Activated CD8-positive, alpha-beta T cell treated with anti-CD3 and anti-CD28 coated beads, Interleukin-2, amount 10 ng/mL, durations not matched to agents 7 days and 5 days (primary cell): ENCODE measurements at places on chromosomes 1 and 21.

DNA sequence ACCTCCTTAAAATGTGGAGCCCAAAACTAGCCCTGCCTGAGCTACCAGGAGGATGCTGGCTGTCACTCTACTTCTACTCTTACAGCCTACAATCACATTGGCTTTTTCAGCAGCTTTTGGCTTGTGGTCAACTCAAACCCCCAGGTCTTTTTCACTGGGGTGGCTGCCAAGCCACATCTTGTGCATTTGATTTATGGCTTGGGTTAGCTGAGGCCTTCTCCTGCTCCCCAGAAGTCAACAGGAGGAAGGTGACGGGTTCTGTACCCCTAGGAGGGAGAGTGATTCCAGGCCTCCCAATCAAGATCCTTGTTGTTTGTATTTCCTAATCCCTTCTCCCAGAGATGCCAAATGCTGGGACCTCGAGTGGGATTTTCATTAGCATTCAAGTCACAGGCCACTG, 124.3 kb downstream of the LACTBL1 start:
- no peak for DNase-seq
- no peaks in the 10 kb centered on the region for H3K36me3 ChIP-seq
- H3K4me3 ChIP-seq = no peak overlapping the region
- H3K27ac ChIP-seq = no peak overlapping the region

DNA sequence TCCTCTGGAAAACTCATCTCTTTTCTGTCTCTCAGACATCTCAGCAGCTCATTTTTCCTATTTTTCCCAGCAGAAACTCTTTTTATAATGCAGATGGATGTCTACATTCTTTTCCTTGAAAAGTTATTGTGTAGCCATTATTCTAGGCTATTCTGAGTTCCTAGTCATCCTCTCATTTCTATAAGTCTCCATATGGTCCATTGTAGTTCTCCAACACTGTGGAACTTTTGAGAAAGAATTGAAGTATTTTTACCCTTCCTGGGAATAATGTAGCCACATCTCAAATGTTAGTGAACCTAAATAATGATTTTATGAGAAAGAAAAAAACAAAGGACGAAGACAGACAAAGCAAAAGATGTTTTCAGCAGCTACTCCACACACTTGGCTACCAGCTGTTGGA, 26.4 kb upstream of the GPR25 start:
- no peak for DNase-seq
- H3K4me3 ChIP-seq = no peak overlapping the region
- no peak overlapping the region for H3K27ac ChIP-seq
- no peaks in the 10 kb centered on the region for H3K36me3 ChIP-seq
- H3K4me1 ChIP-seq = no peaks in the 10 kb centered on the region
- no peaks in the 10 kb centered on the region for H3K27me3 ChIP-seq

- H3K4me1 ChIP-seq = no peaks in the 10 kb centered on the region
- H3K36me3 ChIP-seq = no peaks in the 10 kb centered on the region
- H3K4me3 ChIP-seq = no peak overlapping the region
- no peak for DNase-seq
- H3K27ac ChIP-seq = no peak overlapping the region
- H3K27me3 ChIP-seq = no peaks in the 10 kb centered on the region
Measured at GRCh38 chr1:175893192-175893591, 149.8 kb upstream of the TNR start.

GRCh38 chr1:31568895-31569595, 7.3 kb upstream of the TINAGL1 start:
- no peak for DNase-seq
- H3K4me3 ChIP-seq = no peak overlapping the region
- no peak overlapping the region for H3K27ac ChIP-seq
- no peaks in the 10 kb centered on the region for H3K36me3 ChIP-seq
- peaks cover 18% of the 10 kb centered on the region for H3K27me3 ChIP-seq
- H3K4me1 ChIP-seq = no peaks in the 10 kb centered on the region

- no peak overlapping the region for H3K27ac ChIP-seq
- H3K4me3 ChIP-seq = no peak overlapping the region
- H3K4me1 ChIP-seq = peaks cover 37% of the 10 kb centered on the region
- no peak for DNase-seq
- H3K27me3 ChIP-seq = no peaks in the 10 kb centered on the region
Measured at GRCh38 chr1:210336362-210336761, 7.7 kb downstream of the HHAT start.

GRCh38 chr1:36350659-36351226, 27.3 kb upstream of the EVA1B start:
- H3K36me3 ChIP-seq = peaks cover 57% of the 10 kb centered on the region
- DNase-seq = peak; percentile 37
- H3K27me3 ChIP-seq = no peaks in the 10 kb centered on the region

- no peaks in the 10 kb centered on the region for H3K36me3 ChIP-seq
- peak; percentile 64 for DNase-seq
- no peak overlapping the region for H3K4me3 ChIP-seq
- H3K4me1 ChIP-seq = peaks cover 3% of the 10 kb centered on the region
Measured at GRCh38 chr1:222009105-222009730, 267.3 kb upstream of the DUSP10 start.

- no peak overlapping the region for H3K27ac ChIP-seq
- H3K4me3 ChIP-seq = no peak overlapping the region
- H3K4me1 ChIP-seq = no peaks in the 10 kb centered on the region
- H3K27me3 ChIP-seq = no peaks in the 10 kb centered on the region
- no peaks in the 10 kb centered on the region for H3K36me3 ChIP-seq
- no peak for DNase-seq
Measured at GRCh38 chr1:172326136-172326535, 94.3 kb upstream of the C1orf105 start.

- H3K36me3 ChIP-seq = no peaks in the 10 kb centered on the region
- no peaks in the 10 kb centered on the region for H3K27me3 ChIP-seq
- peaks cover 16% of the 10 kb centered on the region for H3K4me1 ChIP-seq
- H3K27ac ChIP-seq = no peak overlapping the region
Measured at GRCh38 chr1:109891930-109892329, 18.7 kb upstream of the CSF1 start.

- H3K36me3 ChIP-seq = peaks cover 2% of the 10 kb centered on the region
- no peak for DNase-seq
- H3K4me3 ChIP-seq = no peak overlapping the region
- H3K27ac ChIP-seq = no peak overlapping the region
- H3K27me3 ChIP-seq = no peaks in the 10 kb centered on the region
- H3K4me1 ChIP-seq = peaks cover 40% of the 10 kb centered on the region
Measured at GRCh38 chr1:221805121-221805520, 63.2 kb upstream of the DUSP10 start.

DNA sequence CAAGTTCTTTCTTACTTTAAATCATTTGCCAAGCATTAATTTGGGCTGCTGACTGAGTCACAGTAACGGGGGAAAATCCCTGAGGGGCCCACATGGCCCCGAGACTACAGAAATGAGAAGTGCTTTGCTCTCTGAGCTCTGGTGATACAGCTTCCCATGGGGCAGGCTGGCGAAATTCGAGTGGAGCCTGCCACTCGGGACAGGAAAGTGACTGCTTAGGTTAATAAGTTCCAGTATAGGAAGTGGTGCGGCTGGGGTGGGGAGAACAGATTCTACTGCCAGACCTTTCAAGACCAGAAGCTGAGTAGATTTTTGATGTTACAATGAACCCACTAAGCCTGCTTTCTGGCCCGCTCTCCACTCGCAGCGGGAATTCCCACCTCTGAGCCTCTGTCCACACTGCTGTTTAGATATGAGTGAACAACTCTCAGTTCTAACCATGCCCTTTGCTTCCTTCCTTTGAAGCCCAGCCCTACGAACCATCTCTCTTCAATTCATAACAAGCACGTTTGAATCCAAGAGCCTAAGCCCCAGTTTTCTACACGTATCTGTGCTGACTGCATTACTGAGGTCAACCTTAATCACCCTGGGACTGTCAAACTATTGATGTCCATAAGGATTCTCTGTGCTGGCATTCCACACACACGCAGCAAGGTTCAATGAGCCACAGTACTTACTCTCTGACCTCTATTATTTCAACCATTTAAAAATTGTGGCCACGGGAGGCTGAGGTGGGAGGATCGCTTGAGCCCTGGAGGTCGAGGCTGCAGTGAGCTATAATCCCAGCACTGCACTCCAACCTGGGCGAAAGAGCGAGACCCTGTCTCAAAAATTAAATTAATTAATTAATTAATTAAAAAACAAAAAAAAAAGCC, 9.6 kb downstream of the ZBTB17 start:
- DNase-seq = peak; percentile 71
- peak overlapping the region; percentile 90 for H3K27ac ChIP-seq
- peak overlapping the region; percentile 67 for H3K4me3 ChIP-seq
- peaks cover 43% of the 10 kb centered on the region for H3K36me3 ChIP-seq

- H3K4me1 ChIP-seq = peaks cover 70% of the 10 kb centered on the region
- H3K4me3 ChIP-seq = peak overlapping the region; percentile 87
- peaks cover 21% of the 10 kb centered on the region for H3K36me3 ChIP-seq
- H3K27me3 ChIP-seq = no peaks in the 10 kb centered on the region
- peak overlapping the region; percentile 85 for H3K27ac ChIP-seq
Measured at GRCh38 chr1:150973836-150974579, 627 bp downstream of the CERS2 start.

- no peak for DNase-seq
- peaks cover 81% of the 10 kb centered on the region for H3K36me3 ChIP-seq
- peak overlapping the region; percentile 51 for H3K27ac ChIP-seq
- H3K4me1 ChIP-seq = peaks cover 36% of the 10 kb centered on the region
- H3K4me3 ChIP-seq = no peak overlapping the region
Measured at GRCh38 chr21:34112316-34113033, 39.1 kb downstream of the MRPS6 start.

DNA sequence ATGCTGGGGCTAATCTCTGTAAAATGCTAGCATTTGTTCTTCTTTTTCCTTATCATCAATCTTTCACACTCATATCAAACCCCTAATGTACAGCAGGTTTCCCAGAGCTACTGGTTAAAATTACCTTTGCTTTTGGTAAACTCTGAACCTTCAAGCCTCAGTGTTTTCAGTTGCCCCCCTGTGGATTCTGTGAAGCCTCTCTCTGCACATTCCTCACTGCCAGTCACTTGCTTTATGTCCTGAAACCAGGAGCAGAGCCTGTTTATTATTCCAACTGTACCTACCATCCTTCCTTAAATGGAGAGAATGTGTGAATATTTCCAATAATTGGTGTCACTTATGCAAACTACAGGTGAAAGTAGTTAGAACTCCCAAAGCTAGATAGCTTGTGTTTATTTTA, 134.2 kb downstream of the NEK7 start:
- no peak for DNase-seq
- H3K4me1 ChIP-seq = no peaks in the 10 kb centered on the region
- H3K27ac ChIP-seq = no peak overlapping the region
- peaks cover 24% of the 10 kb centered on the region for H3K36me3 ChIP-seq
- no peak overlapping the region for H3K4me3 ChIP-seq

- peaks cover 66% of the 10 kb centered on the region for H3K36me3 ChIP-seq
- peak overlapping the region; percentile 72 for H3K27ac ChIP-seq
- H3K4me3 ChIP-seq = peak overlapping the region; percentile 27
- peaks cover 23% of the 10 kb centered on the region for H3K4me1 ChIP-seq
Measured at GRCh38 chr1:11227106-11228077, 35.0 kb downstream of the MTOR start.

- peaks cover 46% of the 10 kb centered on the region for H3K36me3 ChIP-seq
- H3K4me3 ChIP-seq = peak overlapping the region; percentile 82
- DNase-seq = peak; percentile 63
Measured at GRCh38 chr1:111475701-111476100, 1.9 kb downstream of the C1orf162 start.

DNA sequence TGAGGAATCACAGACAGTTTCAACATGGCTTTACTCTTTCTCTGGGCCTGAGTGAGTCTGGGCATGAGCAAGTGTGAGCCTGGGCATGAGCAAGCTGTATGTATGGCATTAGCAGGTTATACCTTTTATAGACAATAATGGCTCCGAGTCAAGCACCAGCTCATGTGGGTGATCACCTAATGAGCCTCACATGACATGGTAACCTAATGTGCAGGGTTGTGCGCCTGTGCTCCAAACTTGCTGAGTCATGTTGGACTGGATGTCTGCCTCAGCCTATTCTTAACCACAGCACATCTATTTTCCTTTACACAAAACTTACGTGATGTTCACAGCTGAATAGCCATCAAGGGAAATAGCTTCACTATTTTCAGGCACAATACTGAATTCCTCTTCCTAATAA, 236.2 kb upstream of the NRIP1 start:
- no peak overlapping the region for H3K27ac ChIP-seq
- H3K36me3 ChIP-seq = no peaks in the 10 kb centered on the region
- H3K27me3 ChIP-seq = no peaks in the 10 kb centered on the region
- H3K4me3 ChIP-seq = no peak overlapping the region

- DNase-seq = no peak
- no peak overlapping the region for H3K4me3 ChIP-seq
- no peak overlapping the region for H3K27ac ChIP-seq
- peaks cover under 1% of the 10 kb centered on the region for H3K4me1 ChIP-seq
- peaks cover 3% of the 10 kb centered on the region for H3K27me3 ChIP-seq
Measured at GRCh38 chr1:15117671-15118325, 35.7 kb upstream of the TMEM51 start.

DNA sequence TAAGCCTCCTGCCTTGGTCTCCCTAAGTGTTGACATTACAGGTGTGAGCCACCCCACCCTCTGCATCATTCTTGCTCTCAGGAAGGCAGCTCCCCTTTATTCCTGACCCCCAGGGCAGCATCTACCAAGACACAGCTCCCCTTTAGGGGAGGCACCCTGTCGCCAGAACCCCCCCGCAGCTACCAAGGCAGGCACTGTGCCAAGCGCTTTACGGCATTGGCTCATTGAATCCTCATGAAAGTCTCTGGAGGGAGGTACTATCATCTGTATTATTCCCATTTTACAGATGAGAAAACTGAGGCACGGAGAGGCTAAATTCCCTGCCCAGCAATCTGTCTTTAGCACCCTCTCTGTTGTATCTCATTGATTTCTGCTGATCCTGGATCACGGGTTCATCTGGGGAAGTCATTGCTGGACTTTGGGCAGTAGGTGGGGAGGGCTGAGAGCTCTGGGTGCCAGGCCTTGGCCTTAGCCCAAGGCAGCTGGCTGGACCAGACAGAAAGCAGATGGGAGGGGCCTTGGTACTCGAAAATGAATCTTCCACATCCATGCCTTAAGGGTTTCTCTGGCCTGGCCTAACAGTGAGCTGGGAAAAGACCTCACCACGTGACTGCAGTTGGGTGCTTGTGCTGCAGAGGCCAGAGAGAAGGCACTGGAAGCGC, 5.9 kb downstream of the PLOD1 start:
- H3K27ac ChIP-seq = no peak overlapping the region
- peaks cover 4% of the 10 kb centered on the region for H3K36me3 ChIP-seq
- no peaks in the 10 kb centered on the region for H3K27me3 ChIP-seq
- no peaks in the 10 kb centered on the region for H3K4me1 ChIP-seq
- no peak overlapping the region for H3K4me3 ChIP-seq
- no peak for DNase-seq

- peaks cover 8% of the 10 kb centered on the region for H3K4me1 ChIP-seq
- no peaks in the 10 kb centered on the region for H3K27me3 ChIP-seq
- no peak overlapping the region for H3K4me3 ChIP-seq
- DNase-seq = no peak
- H3K36me3 ChIP-seq = peaks cover 63% of the 10 kb centered on the region
- no peak overlapping the region for H3K27ac ChIP-seq
Measured at GRCh38 chr1:6048179-6048867, 2.6 kb downstream of the KCNAB2 start.
